Spinal cord (tissue), 10 donors: ENCODE measurements at places on chromosomes 3 and 15. TPM values are rescaled to one million over a fixed set of nuclear protein-coding genes. Genes with fewer than 3 reads are reported as not detected.

Gene EXOSC7
- 57.7 TPM for total RNA-seq

Gene ST8SIA2
- total RNA-seq: 9.0 TPM

Gene FAM227B
- total RNA-seq: 8.3 TPM

Gene SKOR1
- 3.0 TPM for total RNA-seq

Gene FGF7
- 5.6 TPM for total RNA-seq

Gene IGSF10
- total RNA-seq: 9.7 TPM

Gene LRRC2
- total RNA-seq: 4.6 TPM

Gene DZIP1L
- 28.4 TPM for total RNA-seq

Gene NR1D2
- total RNA-seq: 70.9 TPM

Gene SLC24A5
- 1.2 TPM for total RNA-seq

Gene AGBL1
- total RNA-seq: 0.55 TPM

Gene POC1A
- total RNA-seq: 3.9 TPM

Gene CHRNA3
- total RNA-seq: 4.5 TPM

Gene ATP10A
- total RNA-seq: 4.2 TPM

Gene MCF2L2
- total RNA-seq: 29.6 TPM

Gene PLA1A
- total RNA-seq: 1.9 TPM

Gene GOLGA8S
- total RNA-seq: 0.39 TPM

Gene FOXL2
- 0.30 TPM for total RNA-seq

Gene CSPG5
- 87.0 TPM for total RNA-seq

Gene TTC21A
- total RNA-seq: 13.4 TPM

Gene ANKRD28
- total RNA-seq: 58.6 TPM

Gene SLC12A8
- total RNA-seq: 4.9 TPM

Gene SLTM
- total RNA-seq: 92.0 TPM

Gene CNOT10
- total RNA-seq: 36.2 TPM

Gene C2CD4B
- 5.6 TPM for total RNA-seq

Gene SLC6A20
- 19.0 TPM for total RNA-seq

Gene GHSR
- 0.17 TPM for total RNA-seq

Gene CLSTN2
- 44.5 TPM for total RNA-seq

Gene GOLGA8Q
- total RNA-seq: 2.4 TPM

Gene TMEM212
- 0.40 TPM for total RNA-seq

Gene TMCO5A
- not detected for total RNA-seq

Gene GDPGP1
- total RNA-seq: 7.3 TPM

Gene ENTPD3
- total RNA-seq: 3.5 TPM

Gene GYG1
- 27.1 TPM for total RNA-seq

Gene ARGFX
- not detected for total RNA-seq
